RPMI8226 (cell line): ENCODE measurements at places on chromosomes 12 and 14.

DNA sequence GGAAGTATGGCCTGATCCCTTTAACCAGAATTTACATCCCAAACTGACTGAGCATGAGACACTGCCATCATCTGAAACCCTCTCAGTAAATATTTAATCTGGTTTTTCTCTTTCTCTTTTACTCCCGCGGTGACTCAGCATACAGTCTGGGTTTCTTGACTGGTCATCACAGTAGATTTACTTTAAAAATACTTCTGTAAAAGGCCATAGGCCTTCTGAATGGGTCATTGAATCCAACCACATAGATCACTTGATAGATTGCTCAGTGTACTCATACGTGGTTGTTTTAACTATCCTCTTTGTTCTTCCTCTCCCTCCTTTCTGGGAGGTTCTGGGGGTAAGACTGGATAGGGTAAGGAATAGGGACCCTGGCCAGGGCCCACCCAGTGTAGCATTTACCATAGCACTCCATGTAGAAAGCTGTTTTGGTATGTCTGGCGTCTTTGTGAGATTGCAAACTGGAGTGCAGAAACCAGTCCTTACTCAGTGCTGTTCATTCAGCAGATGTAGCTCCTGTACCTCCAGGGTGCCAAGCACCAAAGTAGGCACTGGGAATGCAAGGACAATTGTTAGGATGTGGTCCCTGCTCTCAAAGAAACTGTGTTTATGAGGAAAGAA lies 165.7 kb downstream of the SRGAP1 start:
- DNase-seq: no peak

DNA sequence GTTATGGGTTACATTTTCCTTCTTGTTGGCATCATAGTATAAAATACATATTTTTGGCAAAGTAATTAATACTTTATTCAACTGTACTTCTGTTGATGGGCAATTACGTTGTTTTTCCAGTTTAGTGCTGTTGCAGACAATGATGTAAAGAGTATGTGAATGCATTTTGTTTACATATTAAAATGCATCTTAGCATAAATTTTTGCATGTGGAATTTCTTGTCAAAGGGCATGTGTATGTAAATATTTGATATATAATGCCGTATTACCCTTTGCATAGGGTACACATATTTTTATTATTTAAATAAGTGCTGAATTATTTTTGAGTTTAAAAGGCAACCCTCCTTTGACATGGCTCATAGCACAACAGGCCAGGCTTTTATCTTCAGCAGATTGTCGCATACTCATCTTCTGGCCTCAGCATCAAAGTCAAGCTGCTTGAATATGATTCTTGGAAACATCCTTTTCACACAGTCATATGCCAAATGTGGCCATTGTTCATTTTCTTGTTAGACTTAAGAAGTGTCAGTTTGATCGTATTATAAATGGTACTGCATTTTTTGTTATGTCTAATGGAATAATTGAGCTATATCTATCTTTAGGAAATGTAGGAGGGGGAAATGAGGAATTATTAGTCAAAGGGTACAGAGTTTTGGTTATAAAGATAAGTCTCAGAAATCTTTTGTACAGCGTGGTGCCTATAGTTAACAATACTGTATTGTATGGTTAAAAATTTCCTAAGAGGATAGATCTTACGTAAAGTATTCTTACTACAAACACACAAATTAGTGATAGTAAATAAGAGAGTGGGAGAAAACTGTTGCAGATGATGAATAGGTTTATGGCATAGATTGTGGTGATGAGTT lies 138.5 kb downstream of the FUT8 start:
- DNase-seq: no peak

DNA sequence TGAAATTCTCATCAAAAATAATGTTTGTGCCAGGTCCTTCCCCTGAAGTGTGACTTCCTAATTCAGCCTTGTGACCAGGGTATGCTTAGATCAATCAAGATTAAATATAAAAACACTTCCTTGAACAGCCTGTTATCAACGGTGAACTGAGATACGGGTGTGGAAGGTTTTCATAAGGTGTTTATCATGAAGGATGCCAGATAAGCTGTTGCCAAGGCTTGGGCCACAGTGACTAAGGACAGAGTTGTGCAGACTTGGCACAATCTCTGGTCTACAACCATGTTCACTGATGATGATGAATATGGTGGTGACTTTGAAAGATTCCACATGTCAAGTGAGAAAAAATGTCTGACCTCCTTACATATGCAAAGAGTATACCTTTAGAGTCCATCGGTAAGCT lies 51.3 kb upstream of the LIN7A start:
- DNase-seq: no peak

DNA sequence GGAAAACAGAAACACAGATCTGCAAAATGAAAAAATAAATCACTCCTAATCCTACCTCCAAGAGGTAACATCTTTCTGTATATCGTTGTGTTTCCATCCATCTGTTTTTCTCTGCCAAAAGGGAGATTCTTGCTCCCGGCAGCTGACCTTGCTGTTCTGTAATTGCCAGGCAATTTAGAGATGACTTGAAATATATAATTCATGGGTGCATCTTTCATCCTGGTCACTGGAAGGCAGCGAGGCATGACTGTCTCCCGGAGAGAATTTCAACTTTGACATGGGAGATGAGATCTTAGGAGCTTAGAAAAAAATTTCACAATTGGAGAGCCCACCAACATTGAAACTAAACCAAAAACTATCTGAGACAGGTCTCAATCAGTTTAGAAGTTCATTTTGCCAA lies 53.0 kb downstream of the WSCD2 start:
- no peak for DNase-seq

- DNase-seq: no peak
These were observed 148.2 kb upstream of the CLEC14A start for GRCh38 chr14:38404100-38404541.

DNA sequence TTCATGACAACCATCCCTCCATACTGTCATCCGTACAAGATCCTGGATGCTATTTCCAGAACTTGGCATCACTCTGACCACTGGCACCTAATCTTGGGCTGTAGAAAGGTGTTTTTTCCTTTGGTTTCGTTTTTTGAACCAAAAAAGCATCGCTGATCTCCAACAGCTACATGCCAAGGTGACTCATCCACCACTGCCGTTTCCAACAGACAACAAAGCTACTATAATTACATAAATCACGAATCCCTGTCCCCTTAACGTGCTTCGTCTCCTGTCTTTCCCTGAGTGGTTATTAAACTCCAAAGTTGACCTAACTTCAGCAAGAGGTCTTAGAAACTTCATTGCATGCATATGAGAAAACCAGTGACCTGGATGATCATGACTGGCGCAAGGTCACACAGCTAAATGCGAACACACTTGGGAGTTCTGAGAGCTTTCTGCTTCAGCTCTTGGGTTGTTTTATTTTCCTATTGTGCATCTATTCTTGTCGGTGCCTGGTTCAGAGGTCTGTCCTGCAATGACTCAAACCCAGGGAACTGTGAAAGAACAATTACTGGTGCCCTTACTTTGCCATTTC lies 99.9 kb downstream of the PPM1H start:
- peak; percentile 25 for DNase-seq

- DNase-seq: no peak
These were observed 33.7 kb upstream of the GALNT9 start for GRCh38 chr12:132362996-132363660.

DNA sequence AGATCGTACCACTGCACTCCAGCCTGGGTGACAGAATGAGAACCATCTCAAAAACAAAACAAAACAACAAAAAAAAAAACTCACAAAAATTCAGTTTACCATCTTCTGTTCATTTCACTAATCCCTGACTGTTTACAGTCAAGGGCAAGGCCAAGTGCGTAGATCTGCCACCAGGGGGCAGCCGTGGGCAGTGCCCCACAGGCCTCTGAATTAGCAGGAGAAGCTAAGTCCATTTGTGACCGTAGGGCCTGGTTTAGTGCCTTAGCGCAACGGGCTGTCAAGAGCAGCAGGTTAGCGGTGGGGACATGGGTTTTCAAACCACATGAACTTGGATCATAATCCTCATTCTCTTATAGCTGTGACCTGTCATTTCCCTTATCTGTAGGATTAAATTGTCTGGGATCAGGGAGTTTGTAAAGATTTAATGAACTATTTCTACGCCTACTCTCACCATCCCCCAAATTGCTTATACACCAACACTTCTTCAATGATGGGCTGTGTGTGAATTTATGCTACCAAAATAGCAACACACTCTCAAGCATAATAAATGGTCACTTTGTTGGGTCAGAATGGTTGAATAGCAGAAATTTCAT lies 49.0 kb downstream of the KCTD10 start:
- peak; percentile 83 for DNase-seq

DNA sequence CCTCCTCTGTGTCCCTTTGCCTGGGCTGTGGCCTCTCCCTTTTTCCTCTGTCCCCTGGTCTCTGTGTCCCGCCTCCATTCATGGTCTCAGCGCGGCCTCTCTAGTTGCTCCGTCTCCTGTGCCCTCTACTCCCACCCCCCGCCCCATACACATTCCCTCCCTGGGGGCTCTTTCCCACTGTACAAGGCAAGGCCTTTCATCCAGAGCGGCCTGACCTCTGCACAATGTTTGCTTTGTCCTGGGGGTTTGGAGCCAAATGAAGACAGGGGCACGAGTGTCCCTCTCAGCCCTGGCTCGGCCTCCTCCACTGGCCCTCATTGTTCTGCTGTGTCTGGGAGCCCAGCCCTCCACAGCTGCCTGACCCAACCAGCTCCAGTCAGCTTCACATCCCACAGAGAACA lies 678.6 kb downstream of the BCL11B start:
- DNase-seq: no peak

DNA sequence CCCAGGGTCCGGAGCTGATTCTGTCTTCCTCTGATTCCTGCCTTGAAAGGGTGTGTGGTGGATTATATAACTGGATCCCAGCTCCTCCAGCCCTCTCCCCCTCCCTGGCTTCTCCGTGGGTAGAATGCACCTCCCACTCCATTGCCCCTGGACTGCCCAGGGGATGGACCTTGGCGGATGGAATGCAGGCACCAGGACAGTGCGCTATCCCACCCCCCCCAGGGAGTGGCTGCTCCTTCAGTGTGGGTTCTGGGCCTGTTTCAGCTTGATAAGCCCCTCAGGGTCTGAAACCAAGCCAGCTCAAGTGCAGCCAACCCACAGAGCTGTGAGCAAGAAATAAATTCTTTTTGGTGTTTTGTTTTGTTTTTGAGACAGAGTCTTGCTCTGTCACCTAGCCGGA lies 112.4 kb upstream of the TMEM132D start:
- no peak for DNase-seq

- no peak for DNase-seq
These were observed 185.6 kb downstream of the ZFP36L1 start for GRCh38 chr14:68607081-68607866.

GRCh38 chr12:70507442-70507841 lies 129.8 kb downstream of the PTPRB start:
- DNase-seq: no peak

DNA sequence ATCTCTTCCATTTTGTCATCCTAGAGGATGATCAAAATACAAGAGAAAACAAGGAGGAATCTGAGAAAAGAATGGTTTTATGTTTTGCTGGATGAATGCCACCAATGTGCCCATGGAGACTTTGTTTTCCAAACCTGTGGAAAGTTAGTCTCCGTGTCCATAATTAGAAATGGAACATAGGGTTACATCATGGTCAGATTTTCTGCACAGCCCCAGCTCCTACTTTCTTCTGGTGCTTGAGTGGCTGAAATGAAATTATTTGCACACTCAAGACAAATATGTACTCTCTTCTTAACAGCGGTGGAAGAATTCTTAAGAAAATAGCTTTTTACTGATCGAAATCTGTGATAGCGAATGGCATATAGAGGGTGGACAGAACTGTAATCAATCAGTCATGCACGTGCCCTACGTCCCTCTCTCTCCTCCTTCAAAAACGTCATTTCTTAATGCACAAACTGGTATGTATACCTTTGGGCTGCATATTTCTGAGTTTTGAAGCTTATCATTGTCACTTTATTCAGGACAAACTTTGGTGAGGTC lies 825.2 kb downstream of the AACS start:
- DNase-seq: no peak
